ENCODE measurements at places on chromosomes 12 and 14.

DNA sequence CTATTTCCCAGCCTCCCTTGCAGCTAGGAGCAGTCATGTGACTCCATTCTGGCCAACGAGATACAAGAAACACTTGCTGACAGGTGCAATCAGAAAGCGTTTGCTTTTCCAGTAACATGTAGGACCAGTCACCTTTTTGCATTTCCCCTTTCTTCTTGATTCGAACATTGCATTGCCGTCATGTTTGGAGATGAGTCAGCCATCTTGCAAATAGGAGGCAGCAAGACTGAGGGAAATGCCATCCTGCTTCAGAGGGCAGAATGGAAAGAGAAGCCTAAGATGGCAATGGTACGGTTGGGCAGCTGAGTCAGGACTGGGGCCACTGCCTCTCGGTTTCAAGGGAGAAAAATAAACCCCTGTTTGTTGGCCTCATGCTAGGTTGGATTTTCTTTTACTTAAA, 34.5 kb upstream of the GPR132 start:
- DNase-seq = no peak

GRCh38 chr12:3515506-3515905, 24.5 kb downstream of the PRMT8 start:
- no peak for DNase-seq

DNA sequence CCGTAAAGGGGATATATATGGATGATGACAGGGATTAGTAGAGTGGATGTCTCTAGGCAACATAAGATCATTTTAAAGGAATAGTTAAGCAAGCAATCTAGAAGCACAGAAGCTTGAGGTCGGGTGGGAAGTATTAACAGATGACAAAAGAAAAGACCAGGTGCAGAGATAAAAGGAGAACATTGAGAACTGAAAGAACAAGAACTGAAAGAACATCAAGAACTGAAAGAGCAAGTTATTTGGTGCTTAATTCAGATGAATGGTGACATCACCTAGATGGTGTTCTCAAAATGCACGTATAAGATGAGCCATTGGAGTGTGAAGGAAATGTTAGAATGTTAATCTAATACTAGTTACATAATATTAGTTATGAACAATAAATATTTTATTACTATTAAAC, 224.0 kb upstream of the PDE3A start:
- DNase-seq = no peak

DNA sequence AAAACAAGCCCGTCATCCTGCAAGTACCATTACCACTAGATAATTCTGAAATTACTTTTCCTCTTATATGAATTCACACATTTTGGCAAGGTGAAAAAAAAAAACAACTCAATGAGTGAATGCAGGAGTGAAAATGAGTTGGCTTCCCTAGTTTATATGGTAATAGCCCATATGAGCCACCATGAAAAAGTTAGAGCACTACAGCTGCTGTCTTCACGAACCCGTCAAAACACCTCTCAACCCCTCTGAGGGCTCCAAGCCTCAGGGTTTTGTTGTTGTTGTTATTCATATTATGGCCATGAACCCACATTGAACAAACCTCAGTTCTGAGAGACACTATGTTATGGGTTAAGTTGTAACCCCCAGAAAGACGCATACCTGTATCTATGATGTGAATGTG, 289.9 kb upstream of the CAND1 start:
- no peak for DNase-seq

GRCh38 chr14:89163031-89163636, 253.9 kb downstream of the FOXN3 start:
- no peak for DNase-seq

GRCh38 chr14:80325688-80326087, 114.4 kb upstream of the DIO2 start:
- no peak for DNase-seq

- DNase-seq = no peak
Measured at GRCh38 chr12:40185303-40185693, 39.5 kb upstream of the LRRK2 start.

GRCh38 chr12:27001663-27002062, 12.5 kb downstream of the TM7SF3 start:
- DNase-seq = no peak

DNA sequence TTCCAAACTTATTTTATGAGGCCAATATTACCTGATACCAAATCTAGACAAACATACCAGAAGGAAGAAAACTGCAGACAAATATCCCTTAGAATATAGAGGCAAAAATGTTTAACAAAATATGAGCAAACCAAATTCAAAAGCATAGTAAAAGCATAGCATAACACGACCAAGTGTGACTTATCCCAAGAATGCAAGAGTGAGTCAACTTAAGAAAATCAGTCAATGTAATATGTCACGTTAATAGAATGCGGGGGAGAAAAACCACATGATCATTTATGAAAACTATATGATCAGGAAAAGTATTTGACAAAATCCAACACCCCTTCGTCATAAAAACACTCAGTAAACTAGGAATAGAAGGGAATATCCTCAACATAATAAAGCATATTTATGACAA, 217.3 kb downstream of the ADGRD1 start:
- no peak for DNase-seq

DNA sequence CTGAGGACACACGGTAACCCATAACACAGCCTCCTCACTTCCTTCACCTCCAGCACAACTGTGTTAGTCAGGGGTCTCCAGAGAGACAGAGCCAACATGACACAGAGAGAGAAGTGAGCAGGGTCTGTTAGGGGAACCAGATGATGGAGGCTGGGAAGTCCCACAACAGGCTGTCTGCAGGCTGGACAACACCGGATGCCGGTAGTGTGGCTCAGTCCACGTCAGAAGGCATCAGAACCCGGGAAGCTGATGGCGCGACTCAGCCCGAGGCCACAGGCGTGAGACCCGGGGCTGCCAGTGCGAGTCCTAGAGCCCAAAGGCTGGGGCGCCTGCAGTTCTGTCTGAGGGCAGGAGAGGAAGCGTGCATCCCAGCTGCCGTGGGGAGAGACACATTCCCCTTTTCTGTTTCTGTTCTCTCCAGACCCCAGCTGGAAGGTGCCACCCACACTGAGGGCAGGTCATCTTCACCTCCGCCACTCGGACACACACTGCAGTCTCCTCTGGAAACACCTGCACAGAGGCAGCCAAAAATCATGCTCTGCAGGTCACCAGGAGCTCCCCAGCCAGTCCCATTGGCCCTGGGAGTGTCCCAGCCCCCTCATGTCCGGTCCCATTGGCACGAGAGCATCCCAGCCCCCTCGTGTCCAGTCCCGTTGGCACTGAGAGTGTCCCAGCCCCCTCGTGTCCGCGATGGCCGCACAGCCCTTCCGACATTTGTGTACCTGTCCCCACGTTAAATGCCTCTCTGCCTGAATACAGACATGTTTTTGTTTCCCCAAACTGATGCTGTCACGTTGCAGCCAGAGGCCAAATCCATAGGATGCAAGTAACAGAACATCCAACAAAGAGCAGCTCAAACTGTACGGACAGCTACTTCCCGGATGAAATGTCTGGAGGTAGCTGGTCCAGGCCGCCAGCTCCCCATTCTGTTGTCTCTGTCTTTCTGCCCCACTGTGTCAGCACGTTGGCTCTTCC, 7.9 kb upstream of the FBRSL1 start:
- DNase-seq = no peak

GRCh38 chr12:4556735-4557530, 5.1 kb upstream of the DYRK4 start:
- no peak for DNase-seq

DNA sequence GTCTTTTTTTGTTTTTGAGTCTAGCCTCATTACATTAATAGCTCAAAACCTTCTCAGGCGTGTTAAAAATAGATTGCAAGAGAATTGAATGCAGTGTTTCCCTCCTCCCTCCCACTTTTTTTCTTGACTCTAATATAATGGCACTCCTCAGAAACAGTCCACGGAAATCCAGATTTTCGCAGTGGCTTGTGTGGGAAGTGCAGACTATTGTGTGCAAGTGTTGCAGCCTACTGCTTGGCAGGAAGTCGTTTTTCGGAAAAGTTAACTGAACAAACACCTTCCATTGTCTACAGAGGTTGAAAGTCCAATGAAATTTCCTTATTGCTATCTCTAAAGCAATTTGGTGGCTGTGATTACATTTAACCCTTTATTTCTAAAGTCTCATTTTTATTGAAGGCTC, 147.9 kb upstream of the E2F7 start:
- no peak for DNase-seq

- peak; percentile 61 for DNase-seq
Measured at GRCh38 chr12:132327336-132328171, 1.8 kb downstream of the GALNT9 start.

- DNase-seq = no peak
Measured at GRCh38 chr14:70780396-70781075, 28.8 kb downstream of the MAP3K9 start.

DNA sequence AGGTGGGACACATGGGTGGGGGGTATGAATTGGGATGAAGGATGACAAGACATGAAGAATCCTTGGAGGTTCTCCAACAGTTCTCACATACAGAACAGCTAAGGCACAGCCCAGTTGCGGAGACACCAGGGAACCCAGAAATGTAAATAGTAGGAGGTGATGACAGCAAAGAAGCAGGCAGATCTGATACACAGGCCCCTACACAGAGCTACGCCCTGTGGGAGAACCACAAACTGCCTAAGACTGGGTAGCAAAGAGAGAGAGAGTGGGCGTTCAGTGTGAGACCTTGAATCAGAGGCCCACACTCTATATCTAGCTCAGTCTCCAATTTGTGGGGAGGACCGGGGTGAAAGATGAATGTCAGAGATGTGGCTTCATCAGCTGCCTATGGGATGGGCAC, 9.5 kb upstream of the NUMB start:
- DNase-seq = no peak

DNA sequence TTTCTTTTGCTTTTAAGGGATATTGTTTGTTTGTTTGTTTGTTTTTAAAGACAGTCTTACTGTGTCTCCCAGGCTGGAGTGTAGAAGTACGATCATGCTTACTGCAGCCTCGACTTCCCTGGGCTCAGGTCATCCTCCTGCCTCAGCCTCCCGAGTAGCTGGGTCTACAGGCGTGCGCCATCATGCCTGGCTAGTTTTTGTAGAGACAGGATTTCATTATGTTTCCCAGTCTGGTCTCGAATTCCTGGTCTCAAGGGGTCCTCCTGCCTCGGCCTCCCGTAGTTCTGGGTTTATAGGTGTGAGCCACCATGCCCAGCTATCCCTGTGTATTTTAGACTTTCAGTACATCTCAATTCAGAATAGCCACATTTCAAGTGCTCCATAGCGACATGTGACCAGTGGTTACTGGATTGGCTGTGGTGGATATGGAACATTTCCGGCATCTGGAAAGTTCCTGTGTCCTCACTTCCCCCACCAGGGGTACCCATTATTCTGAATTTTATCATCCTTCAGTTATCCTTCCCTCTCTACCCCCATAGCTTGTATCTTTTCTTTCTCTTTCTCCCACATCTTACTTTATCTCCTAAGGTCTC, 61.1 kb downstream of the HRK start:
- DNase-seq = no peak

- peak; percentile 33 for DNase-seq
Measured at GRCh38 chr14:92922883-92923743, at the start of gene CHGA. Gene CHGA (plus strand): TSS chr14:92923150. CDS start chr14:92923360, 210 bp downstream.

DNA sequence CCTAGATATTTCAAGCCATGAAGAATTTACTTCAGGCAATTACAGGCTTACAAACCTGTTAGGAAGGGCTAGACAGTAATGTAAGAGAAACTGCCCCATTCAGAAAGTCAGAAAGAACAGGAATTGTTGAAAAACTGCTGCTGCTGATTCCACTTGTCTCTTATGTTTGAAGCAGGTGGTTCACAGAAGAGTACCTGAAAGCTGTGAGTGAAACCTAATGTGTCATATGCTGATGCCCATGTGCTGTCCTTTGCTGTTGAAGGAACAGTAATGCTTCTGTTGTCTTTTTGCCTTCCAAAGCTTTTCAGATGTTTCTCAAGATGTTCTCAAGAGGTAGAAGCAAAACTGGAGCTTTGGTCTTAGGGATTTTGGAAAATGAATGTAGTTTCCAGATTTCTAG, 39.0 kb downstream of the MNAT1 start:
- no peak for DNase-seq

DNA sequence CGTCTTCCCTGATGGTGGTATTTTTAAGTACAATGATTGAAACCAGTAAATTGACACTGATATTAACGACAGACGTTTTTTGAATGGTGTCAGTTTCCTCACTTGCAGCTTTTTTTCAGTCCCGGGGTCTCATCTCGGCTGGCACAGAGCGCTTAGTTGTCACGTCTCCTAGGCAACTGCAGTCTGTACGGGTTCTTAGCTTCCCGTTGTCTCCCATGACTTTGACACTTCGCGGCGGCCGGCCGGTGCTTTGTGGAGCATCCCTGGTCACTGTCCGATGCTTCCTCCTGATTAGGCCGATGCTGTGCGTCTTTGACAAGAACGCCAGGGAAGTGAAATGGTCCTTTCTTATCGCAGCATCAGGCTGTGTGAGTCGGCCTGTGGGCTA, 67.4 kb downstream of the ADGRD1 start:
- no peak for DNase-seq

GRCh38 chr14:104893435-104894207, 28.6 kb downstream of the CEP170B start:
- DNase-seq = no peak

GRCh38 chr12:123398550-123399254, 14.8 kb downstream of the KMT5A start:
- no peak for DNase-seq

GRCh38 chr12:89690925-89691324, 17.7 kb downstream of the ATP2B1 start:
- DNase-seq = no peak

DNA sequence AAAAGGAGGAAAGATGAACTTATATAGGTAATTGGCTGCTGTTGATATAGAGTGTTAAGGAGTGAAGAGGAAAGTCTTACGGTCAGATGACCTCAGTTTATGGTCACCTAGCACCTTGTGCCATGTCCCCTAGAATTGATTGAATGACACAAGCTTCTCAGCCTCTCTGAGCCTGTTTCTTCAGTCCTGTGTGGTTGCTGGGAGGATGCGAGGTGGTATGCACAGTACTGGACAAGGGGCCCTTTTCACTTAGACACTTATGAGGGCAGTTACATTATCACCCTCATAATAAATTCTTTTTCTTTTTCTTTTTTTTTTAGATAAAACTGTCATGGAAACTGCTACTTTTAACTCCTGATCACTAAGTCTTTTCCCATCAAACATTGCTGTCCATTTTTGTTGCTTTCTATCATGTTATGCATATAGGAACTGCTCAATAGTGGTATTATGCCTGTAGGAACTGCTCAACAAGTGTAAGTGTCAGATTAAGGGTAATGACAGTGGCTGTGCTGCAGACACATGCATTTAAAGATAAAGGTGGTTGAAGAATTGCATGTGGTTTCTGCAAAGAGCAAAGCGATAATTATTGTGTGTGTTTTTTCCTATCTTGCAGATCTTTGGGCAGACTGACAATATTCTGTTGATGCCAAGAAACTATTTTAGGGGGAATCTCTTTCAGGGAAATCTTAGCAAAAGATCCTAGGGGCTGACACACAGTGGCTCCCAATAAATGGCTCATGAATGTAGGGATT, 11.6 kb downstream of the ANO6 start:
- DNase-seq = no peak

- no peak for DNase-seq
Measured at GRCh38 chr14:32603992-32604565, 275.0 kb downstream of the AKAP6 start.

DNA sequence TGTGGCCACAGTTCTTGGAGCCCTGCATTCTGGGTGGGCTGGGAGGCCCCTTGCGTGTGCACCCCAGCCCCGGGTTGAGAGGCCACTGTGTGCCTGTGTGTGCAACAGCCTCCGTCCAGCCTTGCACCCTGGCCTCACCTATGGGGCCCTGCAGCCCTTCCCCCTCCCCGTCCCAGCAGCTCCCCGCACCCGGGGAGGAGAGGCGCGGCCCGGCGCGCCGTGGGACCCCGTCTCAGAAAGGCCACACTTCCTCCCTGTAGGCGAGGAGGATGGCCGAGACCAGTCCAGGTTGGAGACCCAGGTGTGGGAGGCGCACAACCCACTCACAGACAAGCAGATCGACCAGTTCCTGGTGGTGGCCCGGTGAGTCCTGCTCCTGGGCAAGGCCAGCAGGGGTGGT, 16.6 kb upstream of the CRIP2 start:
- DNase-seq = no peak
